ENCODE measurements at places on chromosomes 16 and 17.

- DNase-seq: no peak
Measured at GRCh38 chr17:74862108-74862901, 2.6 kb upstream of the GRIN2C start.

DNA sequence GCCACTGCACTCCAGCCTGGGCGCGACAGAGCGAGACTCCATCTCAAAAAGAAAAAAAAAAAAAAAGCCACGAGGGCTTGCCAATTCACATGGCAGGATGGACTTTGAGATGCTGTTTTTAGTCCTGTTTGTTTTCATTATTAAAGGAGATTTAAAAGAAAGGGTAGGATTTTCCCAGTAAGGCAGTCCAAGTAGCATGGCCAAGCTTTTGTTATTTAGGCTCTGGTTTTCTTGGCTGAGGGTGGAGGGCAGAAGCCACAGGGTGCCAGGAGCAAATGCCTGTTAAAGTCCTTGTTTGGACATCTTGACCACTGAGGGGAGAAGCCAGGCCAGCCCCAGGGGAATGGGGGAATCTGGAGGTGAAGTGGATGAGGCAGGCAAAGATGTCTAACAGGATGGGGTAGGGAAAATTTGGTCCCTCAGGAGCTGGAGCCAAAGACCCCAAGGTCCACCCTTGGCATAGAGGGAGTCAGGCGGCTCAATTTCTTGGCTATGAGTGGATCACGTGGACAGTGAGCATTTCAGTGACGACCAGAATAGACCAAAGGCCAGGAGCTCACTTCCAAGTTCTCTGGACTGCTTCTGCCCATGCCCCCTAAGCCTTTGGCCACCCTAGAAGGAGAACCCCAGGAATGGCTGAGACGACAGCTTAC is 20.8 kb upstream of the PLLP start:
- DNase-seq: no peak

DNA sequence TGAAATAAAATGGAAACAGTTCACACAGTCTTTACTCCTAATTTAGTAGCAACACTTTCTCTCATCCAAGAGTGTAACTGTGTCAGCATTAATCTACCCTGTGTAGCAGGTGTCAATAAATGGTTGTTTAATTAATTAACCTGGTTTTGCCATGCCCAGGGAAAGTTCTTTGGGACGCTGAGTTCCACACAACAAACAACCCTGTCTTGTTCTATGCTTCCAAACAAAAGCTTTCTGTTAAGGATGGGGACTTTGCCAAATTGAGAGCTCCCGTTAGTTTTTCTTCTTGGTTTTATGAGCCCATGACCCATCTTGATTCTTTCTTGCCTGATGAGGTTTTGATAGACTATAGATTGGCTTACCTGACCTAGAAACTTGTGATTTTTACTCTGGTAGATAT is 530.1 kb downstream of the KCNJ2 start:
- DNase-seq: no peak

DNA sequence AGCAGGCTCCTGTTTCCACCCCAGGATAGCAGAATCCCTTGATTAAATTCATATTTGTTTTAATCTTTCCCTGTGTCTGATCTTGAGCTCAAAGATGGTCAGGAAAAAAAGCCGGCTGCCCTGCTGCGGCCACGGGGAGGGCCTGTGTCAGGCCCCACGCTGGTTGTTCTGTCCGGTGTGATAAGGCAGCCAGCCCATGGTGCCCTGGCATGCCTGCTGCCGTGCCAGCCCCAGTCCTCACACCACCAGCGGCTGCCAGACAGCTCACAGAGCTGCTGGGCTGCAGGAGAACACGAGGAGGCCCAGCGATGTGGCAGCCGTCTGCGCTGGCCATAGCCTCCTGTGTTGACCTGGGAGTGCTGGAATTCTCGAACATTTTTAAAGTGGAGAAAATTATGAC is 34.7 kb upstream of the BRD7 start:
- DNase-seq: no peak

DNA sequence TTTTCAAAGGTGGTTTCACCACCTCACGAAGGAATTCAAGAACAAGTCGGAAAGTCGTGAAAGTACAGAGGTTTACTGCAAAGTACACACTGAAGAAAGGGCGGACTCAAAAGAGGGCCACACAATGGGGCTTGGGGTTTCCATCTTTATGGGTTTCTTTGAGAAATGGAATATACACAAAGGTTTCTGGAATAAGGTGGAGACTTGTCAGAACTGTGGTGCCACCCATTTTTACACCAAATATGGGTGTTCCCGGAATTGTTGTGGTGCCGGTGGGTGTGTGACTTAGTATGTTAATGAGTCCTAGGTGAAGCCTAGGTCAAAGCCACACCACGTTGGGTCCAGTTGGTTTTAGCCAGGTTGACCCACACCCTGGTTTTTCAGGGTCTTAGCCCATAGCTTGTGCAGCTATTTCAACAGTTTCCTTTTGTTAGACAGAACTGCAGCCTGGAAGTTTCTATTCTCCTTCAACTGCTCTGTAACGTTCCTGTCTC is 567 bp upstream of the GCSH start:
- no peak for DNase-seq

Measured in Jurkat, Clone E6-1 (cell line).